ENCODE measurements at places on chromosomes 7 and 10.

GRCh38 chr10:113097036-113097435, 147.0 kb downstream of the TCF7L2 start:
- DNase-seq: no peak

DNA sequence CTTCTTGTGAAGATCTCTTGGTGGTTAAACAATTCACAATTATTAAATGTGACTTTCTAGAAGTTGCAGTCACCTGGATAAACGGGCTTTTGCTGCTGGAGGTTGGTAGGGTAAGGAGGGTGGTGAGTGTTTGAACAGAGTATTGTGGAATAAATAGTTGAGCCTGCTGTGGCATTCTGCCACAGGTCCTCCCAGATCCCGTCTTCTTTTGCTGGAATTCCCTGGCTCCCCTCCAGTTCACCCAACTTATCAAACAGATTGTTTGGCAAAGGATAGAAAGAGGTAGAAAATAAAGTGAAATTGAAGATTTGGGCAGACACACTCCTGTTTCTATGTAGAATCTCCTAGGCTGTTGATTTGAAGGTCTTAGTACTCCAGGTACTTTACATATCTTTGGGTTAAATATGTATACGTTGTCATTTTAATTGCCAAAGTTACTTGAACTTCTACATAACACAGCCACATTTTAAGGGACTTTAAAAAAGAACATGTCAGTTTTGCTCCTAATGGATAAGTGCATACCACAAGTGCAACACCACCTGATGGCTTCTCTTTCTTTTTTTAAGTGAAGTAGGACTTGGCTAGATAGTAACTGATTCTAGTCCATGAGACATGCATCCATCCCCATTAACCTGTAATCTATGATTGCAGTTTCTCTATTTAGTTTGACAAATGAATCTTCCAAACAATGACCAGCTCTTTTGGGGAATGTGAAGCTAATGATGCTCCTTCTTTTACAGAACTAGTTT, 83.0 kb downstream of the ARL4A start:
- no peak for DNase-seq

GRCh38 chr7:16710651-16711050, 42.9 kb upstream of the TSPAN13 start:
- DNase-seq: no peak

DNA sequence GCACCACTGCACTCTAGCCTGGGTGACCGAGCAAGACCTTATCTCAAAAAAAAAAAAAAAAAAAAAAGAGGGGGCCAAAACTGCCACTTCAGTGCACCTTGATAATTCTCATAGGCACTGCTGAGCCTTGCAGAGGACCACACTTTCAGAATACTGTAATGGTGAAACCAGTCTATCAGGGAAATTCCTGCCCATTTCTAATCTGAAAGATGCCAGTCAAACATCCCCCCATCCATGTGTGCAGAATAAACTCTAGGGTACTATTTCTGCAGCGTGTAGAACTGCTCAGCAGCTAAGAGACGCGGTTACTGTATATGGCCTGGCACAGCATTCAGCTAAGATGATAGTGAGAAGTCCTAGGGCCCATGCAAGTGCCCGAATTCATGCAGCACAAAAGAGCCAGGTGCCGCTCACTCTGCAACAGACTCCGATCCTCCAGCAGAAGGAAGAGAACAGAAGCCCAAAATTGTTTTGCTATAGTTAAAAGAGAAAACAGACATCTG, 286.8 kb upstream of the KLF14 start:
- DNase-seq: no peak

DNA sequence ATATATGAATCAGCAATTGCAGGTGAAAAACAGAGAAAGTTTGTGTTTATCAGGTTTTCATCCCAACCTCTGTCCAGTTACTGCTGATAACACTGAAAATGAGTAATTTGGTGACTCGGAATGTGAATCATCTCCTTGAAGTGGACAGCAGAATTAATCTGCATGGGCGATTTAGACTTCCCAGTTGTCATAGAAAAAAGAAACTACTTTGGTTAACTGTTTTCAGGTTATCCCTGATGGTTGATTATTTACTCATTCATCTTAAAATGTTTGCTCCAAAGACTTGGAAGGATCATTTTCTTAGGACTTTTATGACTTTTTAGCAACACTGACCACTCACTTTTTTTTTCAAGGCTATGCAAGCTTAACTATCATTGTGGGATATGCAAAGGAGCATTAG, 504.1 kb upstream of the ANKRD30A start:
- no peak for DNase-seq

- no peak for DNase-seq
These were observed 23.4 kb upstream of the AKR1C3 start for GRCh38 chr10:5070648-5071410.

GRCh38 chr10:87935290-87936141, 72.1 kb downstream of the PTEN start:
- no peak for DNase-seq

- no peak for DNase-seq
These were observed 46.2 kb upstream of the ZEB1 start for GRCh38 chr10:31272841-31273240.

- DNase-seq: no peak
These were observed 20.8 kb upstream of the VOPP1 start for GRCh38 chr7:55593172-55593514.

GRCh38 chr10:115525141-115525540, 432.0 kb downstream of the ATRNL1 start:
- no peak for DNase-seq

DNA sequence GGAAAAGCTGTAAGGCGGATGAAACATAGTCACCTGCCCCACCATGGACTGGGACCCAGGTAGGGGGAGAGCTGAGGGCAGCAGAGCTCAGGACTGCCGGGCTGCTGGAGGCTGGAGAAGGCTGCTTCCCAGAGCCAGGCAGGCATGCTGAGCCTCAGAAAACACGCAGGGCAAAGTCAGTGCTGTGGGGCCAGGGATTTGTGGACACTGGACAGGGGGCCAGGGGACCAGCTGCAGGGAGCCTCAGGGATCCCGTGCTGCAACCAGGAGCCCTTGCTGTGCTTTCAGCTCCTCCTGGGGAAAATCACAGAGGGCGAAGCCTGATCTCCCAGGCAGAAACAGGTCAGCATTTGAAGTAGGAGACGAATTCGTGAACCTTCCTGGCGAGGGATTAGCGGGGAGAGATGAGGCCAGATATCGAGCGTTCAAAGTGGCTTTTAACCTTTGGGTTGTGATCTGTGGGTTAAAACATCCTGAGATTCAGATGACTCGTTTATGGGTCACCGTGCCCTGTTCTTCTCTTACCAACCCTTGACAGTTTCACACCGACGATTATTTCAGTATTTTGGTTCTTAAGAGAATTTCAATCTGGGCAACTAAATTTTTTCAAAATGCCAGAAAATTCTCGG, 85.6 kb upstream of the SHH start:
- no peak for DNase-seq

- DNase-seq: no peak
These were observed 19.1 kb upstream of the OTUD1 start for GRCh38 chr10:23419655-23420329.

DNA sequence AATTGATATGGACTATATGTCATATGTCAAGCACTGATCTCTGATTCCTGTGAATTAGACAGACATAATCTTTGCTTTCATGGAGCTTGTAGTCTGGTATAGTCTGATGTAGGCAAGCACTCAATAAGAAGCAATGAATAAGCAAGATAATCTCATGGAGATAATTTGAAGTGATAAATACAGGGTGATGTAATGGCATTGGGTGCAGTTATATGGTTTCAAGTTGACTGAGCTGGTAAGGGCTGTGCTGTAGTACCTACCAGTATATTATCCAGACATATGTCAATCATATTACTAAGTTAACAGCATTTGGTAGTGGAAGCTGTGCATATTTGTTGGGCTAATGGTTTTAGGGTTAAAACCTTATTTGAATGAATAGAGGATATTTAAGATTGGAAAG, 117.5 kb upstream of the PRPS1L1 start:
- DNase-seq: no peak

- no peak for DNase-seq
These were observed 9.7 kb upstream of the CALU start for GRCh38 chr7:128729494-128729893.

GRCh38 chr7:104980440-104980839, 33.6 kb upstream of the KMT2E start:
- DNase-seq: no peak

DNA sequence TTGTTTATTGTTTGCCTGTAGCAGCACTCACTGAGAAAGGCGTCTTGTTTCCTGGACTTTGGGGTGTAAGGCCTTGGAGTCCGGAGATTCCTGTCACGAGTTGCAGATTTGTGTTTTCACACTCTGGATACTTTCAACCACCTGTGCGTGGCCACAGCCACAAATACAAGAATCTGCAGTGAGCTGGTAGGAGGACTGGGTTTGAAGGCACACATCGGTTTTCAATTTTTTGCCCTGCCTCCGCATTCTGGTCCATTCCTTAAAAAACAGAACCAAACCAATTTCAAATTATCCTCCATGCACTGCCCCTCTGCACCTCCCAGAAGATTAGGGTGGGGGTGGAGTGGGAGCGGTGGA, 619 bp downstream of the EXOC4 start:
- DNase-seq: no peak

DNA sequence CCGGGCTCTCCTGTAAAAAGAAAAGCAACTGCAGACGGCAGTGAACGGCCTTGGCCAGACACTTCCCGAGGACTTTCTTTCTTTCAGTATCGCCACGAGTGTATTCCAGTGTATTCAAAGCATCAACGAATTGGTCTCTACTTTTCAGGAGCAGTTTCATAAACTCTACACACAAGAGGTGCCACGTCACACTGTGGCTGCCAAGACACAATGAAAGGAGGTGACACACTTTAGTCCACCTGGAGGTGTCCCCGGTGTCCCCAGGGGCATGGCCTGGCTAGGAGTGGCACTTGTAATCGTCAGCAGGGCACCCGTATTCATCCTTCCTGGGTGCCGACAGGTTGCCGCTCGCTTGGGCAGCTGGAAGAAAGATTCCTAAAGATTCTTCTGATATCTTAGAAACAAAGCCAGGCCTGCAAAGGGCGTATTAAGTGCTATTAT, 5.0 kb downstream of the TNS3 start:
- DNase-seq: no peak

DNA sequence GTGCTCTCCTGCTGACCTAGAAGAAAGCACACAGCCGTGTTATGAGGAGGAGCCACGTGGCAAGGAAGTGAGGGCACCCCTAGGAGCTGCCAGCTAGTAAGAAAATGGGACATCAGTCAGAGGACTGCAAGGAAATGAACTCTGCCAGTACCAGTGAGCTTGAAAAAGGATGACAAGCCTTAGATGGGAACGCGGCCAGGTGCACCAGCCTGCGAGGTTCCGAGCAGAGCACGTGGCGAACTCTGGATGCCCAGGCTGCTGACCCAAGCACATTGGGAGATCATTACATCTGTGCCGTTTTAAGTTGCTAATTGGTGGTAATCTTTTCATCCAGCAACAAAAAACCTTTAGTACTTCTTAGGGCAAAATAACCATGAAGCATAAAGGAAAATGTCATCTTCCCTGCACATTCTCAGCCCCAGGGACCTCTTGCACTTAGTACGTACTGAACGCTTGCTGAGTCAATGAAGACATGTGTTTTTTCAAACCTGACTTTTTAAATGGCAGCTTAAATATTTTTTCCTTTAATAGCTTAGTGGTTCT, 69.4 kb downstream of the AMZ1 start:
- DNase-seq: no peak

DNA sequence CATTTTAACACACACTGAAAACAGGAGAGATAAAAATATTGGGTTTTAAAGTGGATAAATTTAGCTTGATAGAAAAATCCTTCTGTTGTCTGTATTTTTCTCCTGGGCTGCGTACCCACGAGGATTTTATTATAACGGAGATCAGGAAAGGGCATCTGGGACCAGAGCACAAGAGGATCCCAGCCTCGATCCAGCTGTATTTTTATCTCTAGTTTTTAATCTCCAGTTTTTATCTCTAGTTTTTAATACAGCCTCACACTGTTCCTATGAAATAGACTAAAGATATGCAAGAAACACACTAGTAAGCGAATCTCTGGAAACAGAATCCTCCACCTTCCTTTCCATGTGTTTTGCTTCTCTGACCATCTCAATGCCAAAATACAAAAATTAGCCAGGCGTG, 295.2 kb downstream of the FRMD4A start:
- no peak for DNase-seq

DNA sequence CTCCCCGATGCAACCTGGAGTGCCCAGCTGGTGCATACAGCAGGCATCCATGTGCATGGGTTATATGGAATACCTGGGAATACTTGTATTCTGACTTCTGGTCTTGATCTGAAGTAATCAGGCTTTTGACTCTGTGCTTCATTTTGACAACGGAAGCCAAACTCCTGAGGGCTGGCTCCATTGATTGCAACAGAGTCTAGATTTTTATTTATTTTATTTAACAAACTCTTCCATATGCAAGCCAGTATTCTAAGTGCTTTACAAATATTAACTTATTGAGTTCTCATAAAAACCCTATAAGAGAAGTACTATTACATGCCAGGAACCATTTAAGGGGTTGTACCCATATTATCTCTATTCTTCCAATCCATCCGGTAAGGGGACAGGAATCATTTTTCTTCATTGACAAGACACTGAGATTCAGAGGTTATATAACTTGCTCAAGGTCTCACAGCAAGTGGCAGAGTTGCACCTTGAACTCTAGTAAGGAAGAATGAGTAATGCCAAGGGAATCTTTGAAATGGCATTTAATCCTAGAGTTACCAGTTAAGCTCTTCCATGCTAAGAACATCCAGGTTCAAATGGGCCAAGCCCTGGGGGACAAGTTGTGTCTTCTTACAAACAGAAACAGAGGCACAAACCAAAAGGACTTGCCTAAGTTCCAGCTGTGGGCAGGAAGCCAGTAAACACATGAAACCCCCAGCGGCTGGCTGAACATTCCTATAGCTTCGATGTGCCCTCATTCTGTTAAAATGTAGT, 241.0 kb downstream of the WDR11 start:
- DNase-seq: no peak

GRCh38 chr10:15718694-15719048, 1.1 kb downstream of the ITGA8 start:
- DNase-seq: no peak

DNA sequence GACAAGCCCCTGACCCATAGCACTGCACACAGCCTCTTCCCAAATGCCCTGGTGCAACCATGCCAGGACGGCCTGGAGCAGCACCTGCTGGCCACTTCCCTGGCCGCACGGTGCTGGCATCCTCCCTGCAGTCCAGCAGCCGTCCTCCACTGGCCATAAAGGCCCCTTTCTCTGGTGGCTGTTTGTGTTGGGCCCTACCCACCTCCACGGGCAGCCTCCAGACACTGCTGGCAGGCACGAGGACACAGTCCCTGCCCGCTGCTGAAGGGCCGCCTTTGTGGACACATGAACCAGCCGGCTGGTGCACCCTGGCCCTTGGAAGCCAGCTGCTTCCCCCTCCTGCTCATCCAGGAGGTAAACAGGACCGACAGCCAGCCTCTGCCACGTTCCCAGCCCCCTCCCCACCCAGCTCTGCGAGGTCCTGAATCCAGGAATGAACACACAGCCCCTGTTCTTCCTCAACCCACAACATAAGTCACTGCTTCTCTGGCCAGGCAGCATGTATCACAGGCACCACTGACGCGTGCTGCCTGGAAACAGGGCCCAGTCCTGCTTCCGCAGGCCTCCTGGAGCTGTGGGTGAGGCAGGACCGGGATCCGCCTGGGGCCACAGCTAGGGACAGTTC, 43.8 kb downstream of the SPOCK2 start:
- no peak for DNase-seq
